ENCODE measurements at places on chromosomes 4 and X.

- no peak for DNase-seq
Measured at GRCh38 chr4:123409334-123409733, 12.7 kb downstream of the SPRY1 start.

DNA sequence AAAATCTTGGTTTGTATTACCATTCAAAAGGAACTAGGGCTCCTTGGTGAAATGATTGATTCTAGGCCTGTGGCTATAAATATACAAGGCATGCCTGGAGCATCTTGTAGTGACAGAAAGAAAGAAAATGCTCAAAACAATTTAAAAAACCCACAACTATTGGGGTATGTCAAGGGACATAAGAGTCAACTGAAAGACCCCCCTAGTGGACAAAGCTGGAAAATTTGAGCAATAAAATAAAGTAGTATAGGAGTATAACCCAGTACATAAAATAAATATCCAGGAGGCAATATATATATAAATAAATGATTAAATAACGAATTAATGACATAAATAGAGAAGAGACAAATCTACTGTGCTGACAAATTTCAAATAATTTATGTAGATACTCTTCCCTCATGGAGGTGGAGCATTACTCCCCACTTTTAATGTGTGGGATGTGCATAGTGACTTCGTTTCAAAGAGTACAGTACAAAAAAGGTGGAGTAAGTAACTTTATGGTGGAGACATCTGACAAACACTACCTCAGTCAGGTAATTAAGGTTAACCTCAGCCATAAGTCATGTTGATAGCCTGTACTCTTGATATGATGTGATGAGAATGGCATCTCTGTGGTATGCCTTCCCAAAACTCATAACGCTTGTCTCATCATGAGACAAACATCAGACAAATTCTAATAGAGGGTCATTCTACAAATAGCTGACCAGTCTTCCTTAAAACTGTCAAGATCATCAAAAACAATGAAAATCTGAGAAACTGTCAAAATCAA is 185.0 kb upstream of the GLRA2 start:
- no peak for DNase-seq

GRCh38 chr4:40995850-40996249 is 218.5 kb downstream of the APBB2 start:
- no peak for DNase-seq

DNA sequence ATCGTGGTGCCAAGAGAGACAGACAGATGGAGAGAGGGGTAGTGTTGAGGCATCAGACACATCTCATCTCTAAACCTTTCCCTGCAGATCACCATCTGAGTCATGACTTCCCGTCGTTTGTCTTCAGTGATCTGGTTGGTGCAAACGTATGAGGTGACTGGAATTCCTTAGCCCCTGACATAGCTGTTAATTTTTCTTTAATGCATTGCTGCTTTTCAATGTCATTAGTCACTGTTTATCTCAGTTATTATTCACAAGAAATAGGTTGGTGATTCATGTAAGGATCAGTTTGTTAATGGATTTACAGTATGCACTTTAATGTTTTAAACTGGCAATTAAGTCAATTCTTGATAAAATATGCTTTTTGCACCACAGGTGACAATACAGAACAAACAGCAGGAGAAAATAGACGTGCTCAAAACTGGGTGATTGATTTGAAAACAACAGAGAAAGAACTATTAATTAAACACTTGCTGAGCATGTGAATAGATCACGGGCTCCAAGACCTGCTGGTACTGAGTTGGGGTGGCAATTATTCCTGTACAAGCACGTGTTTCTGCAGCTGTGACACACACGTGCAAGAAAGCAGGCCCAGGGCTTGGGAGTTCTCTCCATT is 1.3 kb upstream of the TMEM154 start:
- peak; percentile 12 for DNase-seq

DNA sequence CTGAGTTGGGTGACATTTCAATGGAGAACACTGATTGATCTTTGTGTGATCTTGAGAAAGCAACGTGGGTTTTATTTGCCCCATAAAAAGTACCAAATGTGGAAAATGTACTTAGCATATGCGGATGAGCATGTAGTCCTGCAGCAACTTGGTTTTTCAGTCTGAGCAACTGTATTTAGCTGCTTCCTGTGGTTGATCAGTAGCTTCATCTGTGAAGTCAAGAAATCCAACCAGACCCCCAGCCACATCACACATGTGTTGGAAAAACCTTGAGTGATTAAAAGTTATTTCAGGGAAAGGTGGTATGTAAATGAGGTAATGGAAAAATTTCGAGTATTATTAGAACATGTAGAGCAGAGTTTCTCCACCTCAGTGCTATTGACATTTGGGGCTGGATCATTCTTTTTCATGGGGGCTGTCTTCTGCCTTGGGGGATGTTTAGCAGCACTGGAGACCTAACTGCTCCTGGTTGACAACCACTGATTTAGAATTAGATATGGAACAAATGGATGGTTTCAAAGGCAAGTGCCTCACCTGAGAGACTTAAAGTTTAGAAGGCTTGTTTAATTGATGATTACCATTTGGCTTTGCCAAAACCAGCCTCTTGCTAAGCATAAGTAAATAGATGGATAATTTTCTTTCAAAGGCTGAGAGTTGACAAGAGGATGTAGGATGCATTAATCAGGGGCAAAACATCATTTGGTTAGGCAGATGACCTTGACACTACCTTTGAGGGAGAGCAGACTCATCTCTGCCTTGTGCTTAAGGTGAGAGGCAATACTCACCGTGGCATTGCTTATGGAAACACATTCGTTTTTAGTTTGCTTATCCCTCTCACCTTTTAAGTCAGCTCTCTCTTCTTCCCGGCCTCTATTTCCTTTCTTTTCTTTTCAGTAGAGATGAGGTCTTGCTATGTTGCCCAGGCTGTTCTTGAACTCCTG is 193.0 kb upstream of the RPS6KA3 start:
- DNase-seq = no peak

- DNase-seq = no peak
Measured at GRCh38 chr4:184444215-184444952, 30.0 kb downstream of the IRF2 start.

- no peak for DNase-seq
Measured at GRCh38 chr4:2318476-2318875, 56.6 kb upstream of the MXD4 start.

- DNase-seq = peak; percentile 52
Measured at GRCh38 chr4:3041192-3042142, 32.9 kb downstream of the HTT-AS start.

- DNase-seq = no peak
Measured at GRCh38 chrX:52341493-52341892, 27.3 kb upstream of the XAGE2 start.

DNA sequence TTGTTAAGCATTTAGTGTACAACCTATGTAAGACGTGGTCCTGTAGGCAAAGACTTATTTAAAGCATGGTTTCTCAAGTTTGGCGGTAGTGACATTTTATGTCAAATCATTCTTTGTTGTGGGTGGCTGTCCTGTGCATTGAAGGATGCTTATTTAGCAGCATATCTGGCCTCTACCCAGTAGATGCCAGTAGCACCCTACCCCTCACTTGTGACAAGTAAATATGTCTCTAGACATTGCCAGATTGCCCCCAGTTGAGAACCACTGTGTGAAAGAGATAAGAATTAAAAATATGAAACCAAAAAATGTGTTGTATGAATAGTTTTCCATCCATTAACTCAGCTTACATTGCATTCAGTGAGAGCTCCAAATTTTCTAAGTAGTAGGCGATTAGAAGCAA is 25.5 kb downstream of the MMAA start:
- DNase-seq = no peak

GRCh38 chr4:76365636-76366035 is 55.3 kb downstream of the CCDC158 start:
- no peak for DNase-seq

- DNase-seq = no peak
Measured at GRCh38 chr4:86274642-86275041, 85.2 kb downstream of the MAPK10 start.

GRCh38 chr4:82773057-82773456 is 25.5 kb downstream of the SCD5 start:
- DNase-seq = no peak

- no peak for DNase-seq
Measured at GRCh38 chrX:118062048-118062789, 54.4 kb downstream of the KLHL13 start.

DNA sequence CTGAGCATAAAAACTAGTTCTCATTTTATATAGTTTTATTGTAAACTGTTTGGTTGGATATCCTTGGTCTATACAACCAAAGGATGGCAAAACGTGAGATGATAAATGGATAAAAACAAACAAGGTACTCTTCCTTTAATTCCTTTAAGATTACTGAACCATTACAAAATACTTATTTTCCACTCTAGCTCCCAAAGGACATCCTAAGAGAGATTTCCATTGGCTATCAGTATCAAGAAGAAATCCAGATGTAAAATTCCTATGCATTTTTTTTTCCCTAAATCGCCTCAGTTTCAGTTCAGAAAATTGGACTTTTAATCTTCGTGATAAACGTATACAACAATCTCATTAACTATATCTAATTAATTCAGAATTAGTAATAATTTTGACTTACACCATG is 2.3 kb downstream of the FBXL5 start:
- no peak for DNase-seq

- no peak for DNase-seq
Measured at GRCh38 chr4:142778430-142778829, 67.7 kb downstream of the INPP4B start.

GRCh38 chr4:38189445-38189844 is 229.2 kb downstream of the PTTG2 start:
- peak; percentile 51 for DNase-seq

DNA sequence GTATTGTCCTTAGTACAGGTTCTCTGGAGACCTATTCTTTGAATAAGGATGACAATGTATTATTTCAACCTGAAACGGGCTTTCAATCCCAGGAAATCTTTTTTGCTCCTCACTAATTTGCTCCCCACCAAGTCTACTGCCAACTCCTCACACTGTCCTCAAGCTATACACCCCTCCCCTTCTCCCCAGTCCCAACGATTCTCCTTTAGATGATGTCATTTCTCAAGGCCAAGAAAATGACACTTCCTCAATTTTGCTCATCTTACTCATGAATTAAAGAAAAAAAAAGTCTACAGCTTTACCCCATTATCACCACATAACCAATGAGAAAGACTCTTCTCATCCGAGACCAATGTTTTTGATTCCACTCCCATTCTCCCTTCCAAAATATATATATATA is 20.6 kb downstream of the AP1S2 start:
- DNase-seq = no peak

GRCh38 chr4:188201851-188202250 is 62.6 kb downstream of the TRIML1 start:
- DNase-seq = no peak

- DNase-seq = no peak
Measured at GRCh38 chrX:51456246-51456645, 40.1 kb downstream of the NUDT11 start.

DNA sequence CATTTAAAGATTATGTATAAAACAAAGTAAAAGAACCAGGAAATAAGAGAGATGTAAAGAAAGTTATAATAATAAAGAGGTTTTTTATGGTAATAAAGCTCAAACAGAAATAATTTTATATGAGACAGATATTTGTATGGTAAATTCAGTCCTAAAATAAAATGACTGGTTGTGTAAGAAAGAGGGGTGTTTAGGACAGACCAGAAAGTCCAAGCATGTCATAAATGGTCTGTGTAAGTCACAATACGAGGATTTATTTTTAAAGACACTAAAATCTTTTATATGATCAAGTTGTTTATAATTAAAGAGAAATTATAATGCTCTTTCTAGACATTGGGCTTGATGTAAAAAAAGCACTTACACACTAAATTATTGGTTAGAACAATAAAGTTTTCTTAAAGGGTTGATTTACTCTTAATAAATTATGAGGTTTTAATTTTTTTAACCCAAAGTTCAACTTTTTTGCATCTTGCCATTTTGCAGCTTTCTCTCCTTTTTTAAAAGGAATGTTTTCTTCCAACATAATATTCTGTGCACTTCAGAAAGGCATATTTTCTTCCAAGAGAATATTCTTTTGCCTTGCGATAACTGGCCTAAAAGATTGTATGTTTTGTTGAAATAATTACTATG is 61.9 kb upstream of the TCEAL2 start:
- DNase-seq = no peak

- no peak for DNase-seq
Measured at GRCh38 chrX:120446498-120446897, 22.6 kb downstream of the LAMP2 start.

DNA sequence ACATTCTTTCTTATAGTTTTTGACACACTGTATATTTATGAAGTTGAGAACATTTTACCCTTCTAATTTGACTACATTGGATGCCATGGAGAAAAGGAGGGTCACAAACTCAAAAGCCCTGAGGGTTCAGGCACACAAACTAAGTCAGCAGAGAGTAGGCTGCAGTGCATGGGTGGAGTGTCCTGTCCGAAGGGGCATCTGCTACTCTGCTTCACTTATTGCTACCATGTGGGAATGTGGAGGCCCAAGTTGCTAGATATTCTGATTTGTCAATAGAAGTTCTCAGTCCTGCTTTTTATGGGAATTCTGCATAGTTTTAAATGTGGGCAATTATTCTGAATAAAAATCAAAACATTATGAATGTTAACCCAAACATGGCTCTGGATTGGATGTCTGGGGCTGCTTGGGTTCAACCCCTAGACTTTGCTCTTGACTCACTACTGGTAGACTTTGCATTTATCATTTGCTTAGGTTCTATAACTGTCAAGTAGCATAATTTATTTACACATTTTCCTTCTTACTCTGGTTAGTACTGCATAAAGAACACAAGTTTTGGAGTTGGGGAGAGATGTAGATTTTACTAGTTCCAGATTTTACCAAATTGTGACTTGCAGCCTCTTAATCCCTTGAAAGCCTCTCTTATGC is 255.1 kb downstream of the SPRY1 start:
- DNase-seq = no peak

GRCh38 chr4:153232768-153233167 is 28.5 kb downstream of the TRIM2 start:
- DNase-seq = no peak

- no peak for DNase-seq
Measured at GRCh38 chrX:150199181-150199580, 163.9 kb upstream of the MAMLD1 start.

GRCh38 chr4:52640808-52641565 is 18.1 kb downstream of the USP46 start:
- DNase-seq = no peak

- no peak for DNase-seq
Measured at GRCh38 chr4:16508968-16509367, 282.7 kb upstream of the TAPT1 start.

DNA sequence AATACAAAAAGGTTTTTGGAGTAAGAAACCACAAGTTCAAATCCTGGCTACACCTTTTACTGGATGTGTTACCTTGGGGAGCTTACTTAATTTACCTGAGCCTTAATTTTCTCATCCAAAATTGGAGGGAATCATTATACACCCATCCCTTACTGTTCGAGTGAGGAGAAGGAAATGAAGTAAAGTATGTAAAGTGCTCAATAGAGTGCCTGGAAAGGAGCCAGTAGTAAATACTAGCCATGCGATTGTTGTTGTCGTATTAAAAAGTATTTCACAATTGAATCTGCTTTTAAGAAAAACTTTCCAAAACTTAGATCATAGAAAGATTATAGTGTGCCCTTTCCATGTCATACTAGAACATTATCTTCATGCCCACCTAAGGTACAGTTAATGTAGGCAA is 124.5 kb downstream of the ATXN3L start:
- DNase-seq = no peak

- DNase-seq = no peak
Measured at GRCh38 chr4:5084911-5085475, 33.7 kb downstream of the STK32B start.
